ENCODE measurements at places on chromosomes 4 and X.

- no peak for DNase-seq
These were observed 8.1 kb downstream of the ETDB start for GRCh38 chrX:135112096-135112729.

- no peak for DNase-seq
These were observed 30.5 kb downstream of the CNGA2 start for GRCh38 chrX:151765026-151765425.

DNA sequence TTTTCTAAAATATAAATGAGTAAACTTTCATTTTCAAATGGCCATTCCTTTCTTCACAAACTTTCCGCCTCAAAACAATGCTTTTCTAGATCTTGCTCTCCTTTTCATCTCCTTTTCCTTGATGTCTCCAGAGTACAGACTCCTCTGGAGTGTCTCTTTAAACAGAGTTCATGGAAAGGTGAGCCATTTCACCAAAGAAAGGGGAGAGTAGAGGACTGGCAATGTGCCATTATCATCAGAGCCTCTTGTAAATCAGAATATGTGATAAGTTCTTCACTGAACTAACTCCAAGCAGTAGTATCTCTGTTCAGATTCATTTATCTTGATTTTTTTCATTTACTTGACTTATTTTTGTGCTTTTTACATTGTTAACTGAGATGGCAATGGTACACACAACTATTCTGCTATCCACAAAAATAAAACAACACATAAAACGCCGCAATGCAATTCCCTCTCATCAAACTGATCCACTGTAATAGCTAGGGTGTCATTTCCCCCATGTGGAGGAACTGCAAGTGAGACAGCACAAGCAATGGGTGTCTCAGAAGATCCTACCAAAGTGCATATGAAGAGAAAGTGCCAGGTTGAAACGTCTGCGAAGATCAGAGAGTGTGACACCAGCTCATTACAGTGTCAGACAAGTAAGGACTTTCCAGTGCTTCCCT lies 125.4 kb downstream of the RASL11B start:
- DNase-seq = no peak

DNA sequence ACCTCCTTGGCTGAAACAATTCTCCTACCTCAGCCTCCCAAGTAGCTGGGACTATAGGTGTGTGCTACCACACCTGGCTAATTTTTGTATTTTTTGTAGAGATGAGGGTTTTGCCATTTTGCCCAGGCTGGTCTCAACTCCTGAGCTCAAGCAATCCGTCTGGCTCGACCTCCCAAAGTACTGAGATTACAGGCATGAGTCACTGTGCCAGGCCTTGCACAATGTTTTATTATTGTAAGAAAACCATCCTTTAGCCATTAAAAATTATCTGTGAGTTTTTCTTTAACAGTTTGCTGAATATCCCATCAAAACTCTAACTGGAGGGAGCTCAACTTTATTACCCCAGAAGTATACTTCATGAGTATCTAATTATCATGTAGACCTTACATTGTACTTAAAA lies 900.3 kb downstream of the PCDH7 start:
- no peak for DNase-seq

DNA sequence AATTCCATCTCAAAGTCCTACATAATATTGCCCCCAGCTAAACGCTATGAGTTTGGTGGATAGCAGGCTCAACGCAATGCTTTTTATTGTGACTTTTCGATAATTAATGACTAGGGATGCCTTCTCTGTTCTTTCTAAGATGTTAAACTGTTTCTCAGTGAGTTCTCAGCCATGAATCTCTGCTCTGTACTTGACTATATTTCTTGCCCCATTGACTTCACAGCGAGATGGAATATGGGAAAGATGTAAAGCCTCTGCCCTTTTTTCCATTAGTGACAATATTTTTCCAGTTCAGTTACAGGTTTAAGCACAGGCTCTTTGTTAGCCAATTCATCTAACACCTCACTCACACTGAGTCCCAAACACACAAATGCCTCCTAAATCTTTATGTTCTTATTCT lies 1022.0 kb downstream of the ADGRL3 start:
- DNase-seq = no peak

DNA sequence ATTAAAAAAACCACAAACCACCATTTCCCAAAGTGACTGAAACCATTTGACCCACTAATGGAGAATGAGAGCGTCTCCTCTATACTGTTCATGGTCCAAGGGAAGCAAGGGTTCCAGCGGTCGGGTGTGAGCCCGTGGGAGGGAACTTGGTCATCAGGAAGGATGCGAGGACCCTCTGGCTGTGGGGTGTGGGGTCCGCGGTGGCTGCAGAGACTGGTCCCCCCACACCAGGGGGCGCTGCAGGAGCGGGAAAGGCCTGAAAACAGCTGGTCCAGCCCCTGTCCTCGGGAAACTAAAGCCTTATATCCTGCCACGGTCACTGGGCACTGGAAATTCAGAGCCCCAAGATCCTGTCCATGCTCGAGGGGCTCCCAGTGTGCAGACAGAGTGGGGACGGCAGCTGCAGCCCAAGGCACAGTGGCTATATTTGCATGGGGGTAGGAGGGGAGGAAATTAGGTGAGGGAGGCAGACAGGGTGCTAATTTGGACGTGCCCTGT lies 4.3 kb downstream of the BLOC1S4 start:
- DNase-seq = peak; percentile 65

- no peak for DNase-seq
These were observed 35.0 kb upstream of the PLA2G12A start for GRCh38 chr4:109764789-109765402.

GRCh38 chrX:49067285-49068120 lies 6.3 kb downstream of the PRAF2 start:
- DNase-seq = no peak

- no peak for DNase-seq
These were observed 11.4 kb upstream of the SORCS2 start for GRCh38 chr4:7180938-7181337.

DNA sequence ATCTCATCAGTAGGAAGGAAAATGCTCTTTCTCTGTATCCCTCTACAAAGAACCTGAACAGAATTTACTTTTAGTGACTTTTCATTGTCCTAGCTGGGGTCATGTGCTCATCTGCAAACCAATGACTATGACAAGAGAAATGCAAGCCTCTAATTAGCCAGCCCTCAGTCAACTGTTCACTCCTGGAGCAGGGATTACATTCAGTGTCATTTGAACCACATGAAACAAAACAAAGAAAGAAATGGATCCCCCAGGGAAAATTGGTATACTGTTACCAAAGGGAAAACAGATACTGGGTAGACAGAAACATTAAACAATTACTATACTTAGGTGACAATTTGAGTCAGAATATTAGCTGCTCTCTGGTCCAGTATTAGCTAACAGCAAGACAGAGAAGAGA lies 173.6 kb downstream of the RCHY1 start:
- no peak for DNase-seq

GRCh38 chr4:39522068-39522467 lies 5.2 kb downstream of the UGDH start:
- no peak for DNase-seq

- no peak for DNase-seq
These were observed 31.9 kb downstream of the CPEB2 start for GRCh38 chr4:15034071-15034764.

DNA sequence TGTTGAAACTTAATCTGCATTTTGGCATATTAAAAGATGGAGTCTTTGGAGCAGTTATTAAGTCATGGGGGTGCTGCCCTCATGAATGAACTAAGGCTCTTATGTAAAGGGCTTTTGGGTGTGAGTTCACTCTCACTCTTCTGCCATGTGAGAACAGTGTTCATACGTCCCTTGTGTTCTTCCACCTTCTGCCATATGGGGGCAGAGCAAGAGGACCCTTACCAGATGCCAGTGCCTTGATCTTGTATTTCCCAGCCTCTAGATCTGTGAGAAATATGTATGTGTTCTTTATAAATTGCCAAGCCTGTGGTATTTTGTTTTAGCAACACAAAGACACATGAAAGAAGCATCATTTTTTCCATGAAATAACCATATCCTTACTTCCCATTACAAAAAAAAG lies 213.9 kb downstream of the SPOCK3 start:
- no peak for DNase-seq

GRCh38 chr4:109051054-109051453 lies 251.4 kb downstream of the COL25A1 start:
- no peak for DNase-seq

GRCh38 chr4:118898684-118899138 lies 10.1 kb downstream of the SYNPO2 start:
- no peak for DNase-seq

DNA sequence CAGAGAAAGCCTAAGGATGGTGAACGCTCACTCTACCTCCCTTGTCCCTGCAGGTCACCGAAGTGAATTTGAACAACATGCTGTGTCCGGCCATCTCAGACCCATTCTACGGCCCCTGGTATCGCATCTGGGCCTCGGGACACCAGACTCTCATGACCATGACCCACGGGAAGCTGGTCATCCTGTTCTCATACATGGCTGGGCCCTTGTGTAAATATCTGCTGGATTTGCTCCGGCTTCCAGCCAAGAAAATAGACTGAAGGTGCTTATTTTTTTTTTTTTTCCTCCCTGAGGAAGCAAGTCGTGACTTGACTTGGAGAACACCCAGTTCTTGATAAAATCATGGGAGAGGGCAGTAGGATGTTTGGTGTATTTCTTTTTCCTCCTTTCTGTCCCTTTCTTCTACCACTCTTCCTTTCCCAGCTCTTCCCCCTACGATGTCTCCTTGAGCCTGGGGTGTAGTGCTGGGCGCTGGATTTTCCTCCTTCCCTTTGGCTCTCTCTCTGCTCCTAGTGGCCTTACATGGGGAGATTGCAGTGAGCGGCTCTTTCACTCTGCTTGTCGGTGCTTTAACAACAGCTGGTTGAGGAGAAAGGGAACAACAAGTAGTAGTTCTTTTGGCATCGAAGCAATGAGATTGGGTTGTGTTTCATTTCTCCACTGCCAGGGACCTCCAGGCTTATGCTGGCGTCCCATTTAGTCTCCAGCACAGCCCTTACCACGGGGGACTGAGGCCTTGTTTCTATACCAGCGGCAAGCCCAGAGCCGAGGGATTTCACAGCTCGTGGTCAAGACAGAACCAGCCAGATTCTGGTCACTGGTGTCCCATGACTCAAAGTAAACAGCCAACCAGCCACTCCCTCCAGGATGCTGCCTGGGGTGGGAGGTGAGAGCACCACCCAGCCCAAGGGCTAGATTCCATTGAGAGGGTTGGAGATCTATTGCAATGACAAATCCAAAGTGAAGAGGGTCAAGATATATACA lies 144.4 kb downstream of the AMMECR1 start:
- DNase-seq = no peak

GRCh38 chr4:161148051-161148450 lies 1015.7 kb downstream of the FSTL5 start:
- DNase-seq = no peak

GRCh38 chr4:185875316-185875907 lies 63.4 kb upstream of the SORBS2 start:
- no peak for DNase-seq

- no peak for DNase-seq
These were observed 182.0 kb downstream of the RASL11B start for GRCh38 chr4:53043891-53044650.

DNA sequence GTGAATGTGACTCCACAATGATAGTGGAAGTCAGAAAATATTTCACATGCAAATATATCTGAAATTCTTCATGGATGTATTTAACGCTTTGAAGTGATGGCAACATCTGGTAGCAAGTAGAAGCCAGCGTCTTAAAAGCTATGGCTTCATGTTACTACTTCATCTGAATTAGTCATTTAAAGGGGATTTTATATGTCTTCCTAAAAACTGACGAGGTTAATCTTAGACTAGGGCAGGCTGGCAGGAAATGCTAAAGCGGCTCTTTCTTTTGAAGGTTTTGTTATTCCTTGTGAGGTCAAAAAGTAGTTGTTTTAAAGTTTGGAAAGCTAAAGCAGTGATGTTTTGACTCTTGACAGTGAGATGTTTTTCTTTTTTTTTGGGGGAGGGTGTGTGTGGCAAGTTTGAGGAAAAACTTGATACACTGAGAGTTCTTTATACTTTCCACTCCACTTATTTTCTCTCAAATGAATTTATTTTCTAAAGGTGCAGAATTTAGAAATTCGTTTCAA lies 22.6 kb downstream of the PLS3 start:
- DNase-seq = no peak

- DNase-seq = no peak
These were observed 466.7 kb downstream of the TRAM1L1 start for GRCh38 chr4:116618638-116619037.

- DNase-seq = no peak
These were observed 6.6 kb upstream of the AVPR2 start for GRCh38 chrX:153897899-153898298.

DNA sequence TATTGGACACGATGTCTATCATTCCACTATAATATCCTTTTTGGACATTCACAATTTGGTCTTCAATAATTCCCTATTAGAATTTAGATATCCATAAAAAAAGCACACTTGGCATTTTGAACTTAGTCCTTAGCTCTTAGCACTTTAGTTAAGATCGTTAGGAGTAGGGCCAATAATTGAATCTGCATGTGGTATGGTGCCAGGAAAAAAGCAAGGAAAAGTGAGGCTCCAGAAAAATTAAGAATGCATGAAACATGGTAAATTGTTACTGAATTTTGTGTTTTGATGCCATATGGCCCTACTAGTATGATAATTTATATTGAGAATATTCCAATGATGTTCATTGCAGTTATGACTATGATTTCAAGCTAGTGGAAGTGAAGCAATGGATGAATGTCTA lies 53.6 kb upstream of the TEX13A start:
- no peak for DNase-seq
